ENCODE measurements at places on chromosomes 2 and 18.

DNA sequence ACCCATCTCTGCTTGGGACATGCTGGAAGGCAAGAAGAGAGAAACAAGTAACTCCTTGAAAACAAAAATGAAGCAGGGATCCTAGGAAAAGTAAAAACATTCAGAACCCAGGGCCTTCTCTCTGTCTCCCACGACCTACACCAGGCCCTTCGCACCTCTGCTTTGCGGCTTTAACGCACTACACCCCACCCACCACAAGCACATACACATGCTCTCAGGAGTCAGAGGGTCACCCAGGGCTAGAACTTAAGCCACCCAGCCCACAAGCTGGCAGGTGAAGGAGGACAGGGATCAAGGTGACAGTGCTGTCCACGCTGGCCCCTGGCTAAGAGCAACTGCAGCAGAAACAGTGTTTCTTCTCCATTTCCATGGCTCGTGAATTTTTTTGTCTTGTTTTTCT is 72.2 kb downstream of the BCL11A start:
- no peak for DNase-seq

GRCh38 chr2:203908797-203909185 is 27.8 kb upstream of the ICOS start:
- DNase-seq = no peak

DNA sequence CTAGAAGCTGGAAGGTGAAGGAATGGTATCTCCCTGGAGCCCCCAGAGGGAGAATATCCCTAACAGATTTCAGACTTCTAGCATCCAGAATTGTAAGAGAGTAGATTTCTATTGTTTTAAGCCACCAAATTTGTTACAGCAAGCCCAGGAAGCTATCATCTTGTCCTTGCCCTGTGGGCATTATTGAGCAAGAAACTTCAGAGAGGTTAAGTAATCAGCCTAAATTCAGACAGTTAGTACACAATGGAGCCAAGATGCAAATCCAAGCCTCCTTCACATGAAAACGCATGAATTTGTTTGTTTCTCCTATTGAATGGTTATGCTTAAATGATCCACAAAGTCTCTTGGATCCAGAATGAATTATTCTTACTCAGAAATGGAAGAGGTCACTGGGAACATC is 55.2 kb upstream of the TRIB2 start:
- DNase-seq = no peak

DNA sequence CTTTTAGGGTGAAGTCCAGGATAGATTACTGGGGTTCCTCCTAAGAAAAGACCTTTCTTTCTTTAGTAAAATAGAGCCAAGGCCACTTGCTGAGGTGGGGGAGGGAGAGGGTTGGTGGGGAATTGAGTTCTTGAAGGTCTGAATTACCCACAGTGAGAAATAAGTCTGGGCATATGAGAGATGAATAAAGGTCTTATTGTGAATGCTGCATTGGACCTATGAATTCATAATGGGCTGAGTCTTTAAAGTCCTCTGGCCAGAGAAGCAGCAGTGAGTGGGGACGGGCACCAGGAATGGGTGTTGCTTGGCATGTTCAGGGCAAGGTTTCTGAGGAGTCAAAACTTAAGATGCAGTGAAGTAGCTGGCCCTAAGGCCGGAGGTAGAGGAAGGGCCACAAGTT is 10.5 kb downstream of the MAPRE3 start:
- no peak for DNase-seq

GRCh38 chr2:11930211-11930761 is 183.9 kb downstream of the LPIN1 start:
- DNase-seq = no peak

DNA sequence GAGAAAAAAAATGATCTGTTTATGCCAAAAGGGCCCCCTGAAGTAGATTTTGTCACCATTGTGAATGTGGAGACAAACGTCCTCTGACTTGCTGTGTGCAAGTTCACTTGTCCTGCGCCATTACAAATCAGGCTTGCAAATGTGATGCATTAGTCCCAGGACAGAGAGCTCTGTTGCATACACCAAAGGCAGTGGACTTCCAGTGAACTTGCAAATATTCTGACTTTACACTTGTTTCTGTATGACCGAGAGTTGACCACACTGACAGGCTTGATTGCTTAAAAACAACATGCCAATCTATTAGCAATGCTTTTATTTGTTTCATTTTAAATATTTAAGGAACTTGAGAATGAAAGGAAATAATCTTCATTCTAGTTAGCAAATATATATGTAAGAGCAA is 293.2 kb downstream of the PLCL1 start:
- DNase-seq = no peak

- DNase-seq = no peak
Measured at GRCh38 chr2:14074691-14075090, 557.8 kb upstream of the LRATD1 start.

GRCh38 chr2:237799060-237799428 is 465 bp downstream of the RBM44 start:
- DNase-seq = no peak

GRCh38 chr2:127426501-127427354 is 8.5 kb downstream of the PROC start:
- DNase-seq = no peak

DNA sequence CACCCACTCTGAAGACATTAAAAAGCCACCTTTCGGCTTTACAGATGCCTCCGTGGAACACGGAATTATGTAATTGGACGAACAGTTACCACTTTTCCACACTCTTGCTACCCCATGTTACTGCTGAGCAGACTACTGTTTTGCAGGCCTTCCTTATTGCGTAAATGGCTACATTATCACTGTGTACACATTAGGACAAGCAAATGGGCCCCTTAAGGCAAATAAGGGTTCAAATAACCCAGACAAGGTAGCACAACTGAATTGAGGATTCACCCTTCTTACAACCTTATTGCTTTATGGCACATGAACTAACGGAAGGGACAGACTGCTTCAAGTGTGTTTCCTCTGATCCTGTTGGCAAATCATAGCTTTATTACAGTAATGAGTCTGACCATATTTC is 832.2 kb upstream of the FANCL start:
- DNase-seq = no peak

DNA sequence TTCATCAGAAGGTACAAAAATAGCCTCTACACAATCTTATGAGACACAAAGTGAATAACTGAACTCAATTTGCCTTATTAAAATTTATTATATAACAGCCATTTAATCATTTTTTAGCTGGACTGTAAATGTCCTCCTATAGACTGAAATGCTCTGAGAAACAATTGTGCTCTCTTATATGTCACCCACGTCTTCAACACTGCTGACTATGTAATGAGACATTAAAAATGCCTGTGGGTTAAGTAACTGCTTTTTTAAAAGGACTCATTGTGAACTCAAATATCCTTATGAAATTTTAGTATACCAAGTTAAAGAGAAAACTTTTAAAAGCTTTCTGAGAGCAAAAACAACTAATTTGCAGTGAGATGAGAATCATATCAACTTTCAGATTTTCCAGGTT is 10.4 kb upstream of the GALNT1 start:
- DNase-seq = no peak

- no peak for DNase-seq
Measured at GRCh38 chr2:101310834-101311695, 2.6 kb upstream of the RNF149 start.

DNA sequence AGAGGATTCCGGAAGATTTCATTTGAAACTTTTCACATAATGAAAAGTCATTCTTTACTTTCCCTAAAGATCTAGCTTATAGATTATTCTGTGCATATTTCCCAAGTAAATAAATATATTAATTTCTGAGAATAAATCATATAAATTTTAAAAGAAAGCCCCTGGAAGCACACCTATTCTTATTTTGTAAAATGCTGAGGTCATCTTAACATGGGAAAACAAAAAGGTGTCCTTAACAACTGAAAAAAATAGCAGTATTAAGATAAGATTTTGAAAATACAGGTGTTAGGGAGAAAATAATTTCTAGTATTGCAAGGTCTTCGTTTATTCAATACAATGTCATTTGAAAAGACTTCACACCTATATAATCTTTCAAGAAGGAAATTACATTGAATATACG is 567.5 kb upstream of the CHAC2 start:
- DNase-seq = no peak

DNA sequence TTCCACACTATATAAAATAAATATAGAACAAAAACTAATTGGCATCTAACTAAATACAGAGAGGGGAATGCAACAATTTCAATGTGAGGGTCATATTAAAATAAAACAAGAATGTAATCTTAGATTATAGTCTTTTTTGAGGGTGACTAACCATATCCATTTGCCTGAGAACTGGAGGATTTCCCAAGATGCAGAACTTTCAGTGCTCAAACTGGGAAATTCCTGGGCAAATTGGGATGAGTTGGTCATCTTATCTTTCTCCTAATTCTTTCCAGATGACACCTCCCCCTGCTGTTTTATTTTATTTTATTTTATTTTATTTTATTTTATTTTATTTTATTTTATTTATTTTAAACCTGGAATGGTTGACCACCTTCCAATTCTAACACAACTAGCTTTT is 846.2 kb downstream of the SLC4A3 start:
- DNase-seq = no peak

DNA sequence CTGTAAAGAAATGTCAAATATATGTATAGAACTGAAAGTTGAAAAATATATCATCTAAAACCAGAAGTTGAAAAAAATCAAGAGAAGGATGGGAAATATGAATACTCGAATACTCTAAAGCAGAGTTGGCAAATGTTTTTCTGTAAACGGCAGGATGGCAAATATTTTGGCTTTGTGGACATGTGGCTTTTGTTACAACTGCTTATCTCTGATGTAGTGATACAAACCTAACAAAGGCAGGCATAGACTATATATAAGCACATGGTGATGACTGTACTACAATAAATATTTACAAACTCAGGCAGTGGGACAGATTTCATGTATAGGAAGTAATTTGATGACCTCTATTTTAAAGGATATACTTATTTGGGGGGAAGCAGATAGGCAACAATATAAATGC is 224.6 kb upstream of the LRRTM4 start:
- no peak for DNase-seq

- no peak for DNase-seq
Measured at GRCh38 chr18:69226971-69227370, 173.7 kb upstream of the DOK6 start.

- DNase-seq = no peak
Measured at GRCh38 chr2:101622210-101623030, 75.1 kb upstream of the MAP4K4 start.

GRCh38 chr2:118176601-118177000 is 88.3 kb downstream of the INSIG2 start:
- DNase-seq = no peak

GRCh38 chr2:109563288-109563687 is 50.5 kb downstream of the SEPTIN10 start:
- DNase-seq = no peak

- DNase-seq = no peak
Measured at GRCh38 chr2:145022666-145023333, 502.9 kb upstream of the ZEB2 start.

GRCh38 chr18:36484591-36484990 is 187.1 kb downstream of the FHOD3 start:
- no peak for DNase-seq

Data from NCI-H2029 treated with DMSO at 0.1 percent for 48 hours (cell line).